Activated CD8-positive, alpha-beta T cell treated with anti-CD3 and anti-CD28 coated beads, Interleukin-2, amount 10 ng/mL, durations not matched to agents 7 days and 5 days (primary cell): ENCODE measurements at places on chromosomes 7 and 10. TPM values are rescaled to one million over a fixed set of nuclear protein-coding genes. Genes with fewer than 3 reads are reported as not detected.

The SSC4D gene
- 0.47 TPM for total RNA-seq

The DNAAF5 gene
- total RNA-seq = 27.0 TPM

- H3K36me3 ChIP-seq = no peaks in the 10 kb centered on the region
- H3K27me3 ChIP-seq = no peaks in the 10 kb centered on the region
- H3K4me3 ChIP-seq = no peak overlapping the region
- DNase-seq = no peak
- H3K27ac ChIP-seq = no peak overlapping the region
- H3K4me1 ChIP-seq = no peaks in the 10 kb centered on the region
Measured at GRCh38 chr7:33410266-33410665, 280.9 kb downstream of the BBS9 start.

DNA sequence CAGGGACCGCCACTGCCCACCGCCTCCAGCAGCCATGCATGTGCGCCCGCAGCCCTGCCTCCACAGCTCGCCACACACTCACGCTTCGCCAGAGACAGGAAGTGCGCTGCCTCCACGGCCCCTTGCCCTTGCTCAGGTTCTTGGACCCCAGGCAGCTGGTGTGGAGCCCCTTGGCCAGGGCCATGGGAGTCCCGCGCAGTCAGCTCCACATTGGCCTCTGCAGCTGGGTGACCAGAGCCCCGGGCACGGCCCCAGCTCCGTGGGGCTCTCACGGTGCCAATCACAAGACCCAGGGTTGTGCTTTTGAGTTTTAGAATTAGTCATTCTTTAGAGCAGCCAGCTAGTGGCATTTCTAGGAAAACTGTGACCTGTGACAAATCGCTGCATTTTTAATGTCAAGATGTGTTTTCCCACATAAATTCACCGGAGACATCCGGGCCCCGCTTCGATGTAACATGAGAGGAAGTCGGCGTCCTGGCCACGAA lies 4.3 kb upstream of the UTF1 start:
- H3K4me3 ChIP-seq = peak overlapping the region; percentile 60
- H3K27me3 ChIP-seq = peaks cover 24% of the 10 kb centered on the region
- H3K4me1 ChIP-seq = peaks cover 30% of the 10 kb centered on the region

- no peaks in the 10 kb centered on the region for H3K36me3 ChIP-seq
- no peak for DNase-seq
- no peak overlapping the region for H3K27ac ChIP-seq
- H3K27me3 ChIP-seq = no peaks in the 10 kb centered on the region
- H3K4me3 ChIP-seq = no peak overlapping the region
Measured at GRCh38 chr10:43377424-43377883, 6.0 kb downstream of the FXYD4 start.

GRCh38 chr10:125795128-125795527 lies 19.5 kb upstream of the MMP21 start:
- no peaks in the 10 kb centered on the region for H3K4me1 ChIP-seq
- no peaks in the 10 kb centered on the region for H3K27me3 ChIP-seq
- no peak overlapping the region for H3K27ac ChIP-seq
- peaks cover 18% of the 10 kb centered on the region for H3K36me3 ChIP-seq
